Camera-type eye (tissue), 1 donor: ENCODE measurements at places on chromosomes 7 and 10. TPM values are rescaled to one million over a fixed set of nuclear protein-coding genes. Genes with fewer than 3 reads are reported as not detected.

TCAF2 gene
- total RNA-seq: 2.3 TPM

DPYSL4 gene
- 55.0 TPM for total RNA-seq

PPIF gene
- 14.0 TPM for total RNA-seq

ADAM8 gene
- 4.0 TPM for total RNA-seq

AKR1E2 gene
- total RNA-seq: 22.1 TPM

CYP26C1 gene
- 0.38 TPM for total RNA-seq

SLC25A40 gene
- 56.0 TPM for total RNA-seq

MBL2 gene
- total RNA-seq: not detected

NKX6-2 gene
- total RNA-seq: not detected

CPED1 gene
- 82.0 TPM for total RNA-seq

PILRA gene
- total RNA-seq: 1.8 TPM

RPEL1 gene
- not detected for total RNA-seq

FXYD4 gene
- not detected for total RNA-seq

GPC2 gene
- total RNA-seq: 28.8 TPM

GNG11 gene
- 17.9 TPM for total RNA-seq

BUD31 gene
- total RNA-seq: 43.3 TPM

CPVL gene
- total RNA-seq: 7.9 TPM

C10orf53 gene
- not detected for total RNA-seq

SPDYE5 gene
- total RNA-seq: 0.22 TPM

CCDC7 gene
- total RNA-seq: 66.3 TPM

AKR1C4 gene
- not detected for total RNA-seq

CD36 gene
- total RNA-seq: 89.8 TPM

GNGT1 gene
- 20.3 TPM for total RNA-seq

GCK gene
- total RNA-seq: 5.9 TPM

CYP3A4 gene
- not detected for total RNA-seq

CALML3 gene
- 0.33 TPM for total RNA-seq

GPR26 gene
- 1.4 TPM for total RNA-seq

FRAT1 gene
- total RNA-seq: 9.0 TPM

PTF1A gene
- total RNA-seq: 2.8 TPM

GATA3 gene
- 1.6 TPM for total RNA-seq

MALSU1 gene
- 44.8 TPM for total RNA-seq

CALML5 gene
- total RNA-seq: 3.3 TPM

PAOX gene
- 10.3 TPM for total RNA-seq

TMEM139 gene
- total RNA-seq: 3.6 TPM

ZSCAN25 gene
- total RNA-seq: 29.7 TPM

CACNB2 gene
- total RNA-seq: 31.2 TPM

PTPN20 gene
- total RNA-seq: 10.0 TPM

HOGA1 gene
- total RNA-seq: 1.6 TPM

ITGB1 gene
- total RNA-seq: 450 TPM
